Uterus (tissue), 4 donors: ENCODE measurements at places on chromosomes 13 and 19. TPM values are rescaled to one million over a fixed set of nuclear protein-coding genes. Genes with fewer than 3 reads are reported as not detected.

DNA sequence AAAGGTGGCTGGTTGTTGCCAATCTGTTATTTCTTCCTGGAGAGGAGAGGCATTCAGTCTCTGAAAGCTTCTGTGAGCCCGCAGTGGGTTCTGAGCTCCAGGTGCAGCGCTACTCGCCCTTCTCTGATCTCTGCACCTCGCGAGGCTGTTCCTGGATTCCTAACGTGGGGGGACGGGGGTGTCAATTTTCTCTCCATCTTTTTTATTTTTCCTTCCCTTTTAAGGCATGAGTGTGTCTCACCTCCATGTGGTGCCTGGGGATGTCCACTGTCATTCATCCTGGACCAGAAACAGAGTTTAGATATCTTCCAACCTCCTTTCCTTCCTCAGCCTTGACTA, 626 bp downstream of the ZNF233 start:
- no peaks in the 10 kb centered on the region for H3K4me1 ChIP-seq
- H3K4me3 ChIP-seq: no peak overlapping the region
- no peak for DNase-seq
- H3K27ac ChIP-seq: no peak overlapping the region
- no peaks in the 10 kb centered on the region for H3K36me3 ChIP-seq
- H3K27me3 ChIP-seq: no peaks in the 10 kb centered on the region

- no peak overlapping the region for H3K27ac ChIP-seq
- no peak overlapping the region for H3K4me3 ChIP-seq
Observed at GRCh38 chr13:70034286-70034685, 73.3 kb upstream of the ATXN8OS start.

- H3K36me3 ChIP-seq: no peaks in the 10 kb centered on the region
- DNase-seq: no peak
- no peak overlapping the region for H3K4me3 ChIP-seq
- H3K27ac ChIP-seq: no peak overlapping the region
- H3K4me1 ChIP-seq: no peaks in the 10 kb centered on the region
Observed at GRCh38 chr13:41326661-41327060, 15.6 kb downstream of the NAA16 start.

GRCh38 chr19:57436417-57436816, 1.3 kb downstream of the ZNF749 start:
- peaks cover 5% of the 10 kb centered on the region for H3K4me1 ChIP-seq
- no peaks in the 10 kb centered on the region for H3K36me3 ChIP-seq
- H3K27me3 ChIP-seq: no peaks in the 10 kb centered on the region
- peak overlapping the region; percentile 83 for H3K4me3 ChIP-seq

DNA sequence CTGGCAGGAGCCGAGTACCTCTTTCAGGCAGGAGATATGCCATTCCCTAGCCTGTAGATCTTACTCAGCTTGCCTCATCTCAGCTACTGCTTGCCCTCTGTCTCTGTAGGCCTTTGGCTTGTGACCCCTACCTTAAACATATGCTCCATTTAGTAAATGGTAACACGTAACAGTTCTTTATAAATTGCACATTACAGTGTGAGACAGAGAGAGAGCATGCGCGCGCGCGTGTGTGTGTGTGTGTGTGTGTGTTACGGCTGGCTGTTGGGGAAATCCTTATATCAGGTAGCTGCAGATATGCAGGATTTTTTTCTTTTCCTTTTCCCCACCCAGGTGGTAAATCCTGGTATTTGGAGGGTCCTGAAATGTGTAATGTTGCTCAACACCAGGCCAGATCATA, 4.2 kb downstream of the SPINT2 start:
- H3K36me3 ChIP-seq: no peaks in the 10 kb centered on the region
- H3K4me1 ChIP-seq: no peaks in the 10 kb centered on the region
- no peaks in the 10 kb centered on the region for H3K27me3 ChIP-seq

DNA sequence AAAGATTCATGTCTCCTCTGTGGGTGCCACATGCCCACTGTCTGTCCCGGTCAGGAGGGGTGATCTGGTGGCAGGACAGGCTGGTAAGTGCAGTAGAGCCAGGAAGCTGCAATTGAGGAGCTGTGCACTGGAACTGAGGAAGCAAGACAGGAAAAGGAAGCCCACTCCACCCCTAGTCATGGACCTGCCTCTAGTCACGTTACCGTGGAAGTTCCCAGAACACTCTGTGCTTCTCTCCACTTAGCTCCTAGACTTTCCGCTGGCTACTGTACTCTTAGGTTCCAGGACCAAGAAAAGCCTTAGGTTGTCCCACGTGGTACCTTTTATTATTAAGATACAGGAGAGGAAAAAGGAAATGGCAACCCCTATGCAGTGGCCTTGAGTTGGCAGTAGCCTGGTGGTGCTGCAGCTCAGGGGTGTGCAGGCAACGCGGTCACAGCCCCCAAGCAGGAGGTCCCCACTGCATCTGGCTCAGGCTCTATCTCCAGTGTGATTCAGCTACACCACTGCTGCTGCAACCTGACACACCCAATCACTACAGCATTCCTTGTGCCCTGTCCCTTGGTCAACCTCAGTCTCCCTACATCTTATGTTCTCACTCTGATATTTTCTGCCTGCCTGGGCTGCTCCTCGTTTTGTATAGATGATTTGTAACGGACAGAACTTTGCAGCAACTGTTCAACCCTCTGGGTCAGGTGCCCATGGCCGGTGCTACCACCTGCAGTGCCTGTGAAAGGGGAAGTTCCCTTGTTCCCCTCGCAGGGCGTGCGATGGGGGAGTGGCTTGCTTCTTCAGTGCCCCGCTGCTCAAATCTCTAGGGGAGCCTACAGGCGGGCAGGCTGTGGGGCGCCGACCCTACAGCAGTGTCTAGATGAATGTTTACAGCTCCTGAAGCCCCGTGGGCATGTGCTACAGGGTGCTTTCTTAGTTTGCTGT, 24.4 kb upstream of the GPR12 start:
- no peaks in the 10 kb centered on the region for H3K27me3 ChIP-seq
- no peaks in the 10 kb centered on the region for H3K4me1 ChIP-seq
- H3K27ac ChIP-seq: no peak overlapping the region
- no peak for DNase-seq

The SIGLEC11 gene
- not detected for total RNA-seq

GRCh38 chr19:42191330-42191729, 26.1 kb downstream of the DEDD2 start:
- no peaks in the 10 kb centered on the region for H3K4me1 ChIP-seq
- H3K36me3 ChIP-seq: no peaks in the 10 kb centered on the region
- no peaks in the 10 kb centered on the region for H3K27me3 ChIP-seq
- H3K27ac ChIP-seq: no peak overlapping the region
- DNase-seq: no peak

DNA sequence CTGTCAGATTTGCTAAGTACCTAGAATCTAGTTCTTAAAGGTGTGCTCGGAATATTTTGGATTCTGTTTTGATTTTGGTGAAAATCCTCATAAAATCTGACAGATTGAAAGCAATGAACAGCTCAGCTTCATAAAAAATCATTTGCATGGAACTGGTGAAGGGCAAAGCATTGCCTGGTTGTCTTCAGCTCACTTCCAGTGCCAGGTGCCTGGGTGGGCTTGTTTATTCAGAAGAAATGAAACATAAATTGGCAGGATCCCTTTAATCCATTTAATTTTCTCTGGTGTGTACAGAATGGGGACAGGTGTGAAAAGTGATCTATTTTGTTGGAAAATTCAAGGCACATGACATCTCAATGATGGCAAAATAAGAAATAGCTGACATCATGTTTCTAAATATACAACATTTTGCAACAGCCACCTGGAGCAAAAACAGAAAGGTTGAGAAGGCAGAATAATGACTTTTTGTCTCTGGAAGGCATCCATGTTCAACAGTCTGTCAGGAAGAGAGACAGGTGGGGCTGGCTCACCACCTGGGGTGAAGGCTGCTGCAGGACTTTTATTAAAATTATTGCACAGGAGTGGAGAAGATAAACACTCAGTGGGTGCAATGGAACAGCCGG, 52.2 kb downstream of the RFC3 start:
- no peak overlapping the region for H3K4me3 ChIP-seq
- H3K36me3 ChIP-seq: no peaks in the 10 kb centered on the region
- no peaks in the 10 kb centered on the region for H3K4me1 ChIP-seq
- H3K27me3 ChIP-seq: no peaks in the 10 kb centered on the region
- H3K27ac ChIP-seq: no peak overlapping the region
- no peak for DNase-seq

- H3K4me3 ChIP-seq: no peak overlapping the region
- H3K27ac ChIP-seq: no peak overlapping the region
- no peak for DNase-seq
- H3K4me1 ChIP-seq: no peaks in the 10 kb centered on the region
- no peaks in the 10 kb centered on the region for H3K36me3 ChIP-seq
Observed at GRCh38 chr13:87792878-87793277, 121.7 kb downstream of the SLITRK5 start.

The UBE2L5 gene
- total RNA-seq: not detected

- H3K27me3 ChIP-seq: no peaks in the 10 kb centered on the region
- DNase-seq: no peak
- H3K36me3 ChIP-seq: no peaks in the 10 kb centered on the region
- H3K27ac ChIP-seq: no peak overlapping the region
Observed at GRCh38 chr19:5165697-5166019, 175.0 kb downstream of the PTPRS start.

DNA sequence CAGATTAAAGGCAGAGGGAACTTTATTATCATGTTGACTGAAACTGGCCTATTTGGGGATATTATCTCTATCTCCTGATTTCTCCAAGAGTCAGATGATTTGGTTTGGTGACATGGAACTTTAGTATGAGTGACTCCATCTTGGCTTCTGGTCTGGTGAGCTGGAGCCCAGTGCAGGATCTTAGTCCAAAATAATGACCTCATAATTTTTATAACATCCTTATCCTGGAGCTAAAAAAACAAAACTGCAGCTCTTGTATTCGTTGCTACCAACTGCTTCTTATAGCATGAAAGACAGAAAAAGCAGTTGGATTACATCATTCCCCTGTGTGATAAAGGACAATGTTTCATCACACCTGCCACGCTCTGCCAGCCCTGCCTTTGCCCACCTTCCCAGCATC, 39.3 kb upstream of the RNF17 start:
- no peak for DNase-seq
- no peaks in the 10 kb centered on the region for H3K36me3 ChIP-seq
- no peaks in the 10 kb centered on the region for H3K27me3 ChIP-seq
- H3K27ac ChIP-seq: no peak overlapping the region

GRCh38 chr13:35164324-35164932, 222.4 kb downstream of the NBEA start:
- H3K27me3 ChIP-seq: no peaks in the 10 kb centered on the region
- H3K4me3 ChIP-seq: no peak overlapping the region
- no peaks in the 10 kb centered on the region for H3K36me3 ChIP-seq
- DNase-seq: no peak

- DNase-seq: no peak
- no peaks in the 10 kb centered on the region for H3K36me3 ChIP-seq
- H3K27ac ChIP-seq: no peak overlapping the region
- no peaks in the 10 kb centered on the region for H3K4me1 ChIP-seq
- H3K27me3 ChIP-seq: no peaks in the 10 kb centered on the region
Observed at GRCh38 chr19:19655641-19656343, 7.7 kb downstream of the ATP13A1 start.

DNA sequence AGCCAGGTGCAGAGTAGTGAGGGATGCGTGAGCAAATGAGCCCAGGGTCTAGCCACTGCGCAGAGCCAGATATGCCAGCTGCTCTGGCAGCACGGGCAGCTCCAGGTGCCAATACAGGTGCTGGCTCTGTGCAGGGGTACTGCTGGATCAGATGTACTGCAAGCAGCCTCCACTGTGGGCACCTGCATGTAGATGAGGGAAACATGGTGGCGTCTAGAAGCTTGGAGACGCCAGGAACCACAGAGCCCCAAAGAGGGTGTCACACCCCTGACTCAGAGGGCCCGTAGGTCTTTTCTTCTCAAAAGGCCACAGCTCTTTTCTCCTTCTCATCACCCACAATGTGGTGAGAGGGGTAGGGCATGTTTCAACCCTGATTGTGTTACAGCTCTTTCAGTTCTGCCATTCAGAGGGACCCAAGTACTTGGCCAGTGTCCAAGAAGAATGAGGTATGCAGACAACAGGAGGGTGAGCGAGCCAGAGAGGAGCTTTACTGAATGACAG, 244.4 kb upstream of the SLITRK1 start:
- DNase-seq: no peak
- no peak overlapping the region for H3K4me3 ChIP-seq
- no peaks in the 10 kb centered on the region for H3K36me3 ChIP-seq
- H3K27me3 ChIP-seq: no peaks in the 10 kb centered on the region
- H3K27ac ChIP-seq: no peak overlapping the region

The VAV1 gene
- 0.29 TPM for total RNA-seq

DNA sequence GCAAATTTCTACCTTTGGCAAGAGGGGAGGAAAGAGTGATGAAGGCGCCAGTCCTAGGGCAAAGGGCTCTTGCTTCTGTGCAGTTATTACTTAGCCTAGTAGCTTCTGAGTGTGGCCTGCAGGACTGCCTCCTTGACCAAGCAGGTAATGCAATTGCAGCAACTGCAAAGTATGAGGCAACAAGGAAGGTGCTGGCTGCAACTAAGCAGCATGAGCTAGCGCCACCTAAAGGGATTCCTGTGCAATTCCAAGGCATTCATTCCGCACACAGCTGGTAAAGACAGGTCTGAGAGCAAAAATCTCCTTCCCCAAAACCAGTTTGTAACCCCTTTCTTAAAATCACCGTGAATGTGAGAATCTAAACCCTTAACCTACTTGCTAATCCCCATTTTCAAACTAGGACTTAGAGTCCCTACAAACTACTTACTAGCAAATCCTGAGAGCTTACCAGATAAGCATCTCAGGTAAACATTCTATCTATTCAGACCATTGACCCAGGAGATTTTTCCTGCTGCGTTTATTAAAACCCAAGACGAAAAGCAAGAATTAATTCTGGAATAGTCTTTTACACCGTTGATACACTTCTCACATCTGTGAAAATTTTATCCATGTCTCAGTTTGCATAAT, 62.9 kb downstream of the DCT start:
- no peak for DNase-seq
- H3K4me1 ChIP-seq: no peaks in the 10 kb centered on the region
- H3K36me3 ChIP-seq: no peaks in the 10 kb centered on the region
- H3K27ac ChIP-seq: no peak overlapping the region

- H3K27me3 ChIP-seq: no peaks in the 10 kb centered on the region
- no peaks in the 10 kb centered on the region for H3K4me1 ChIP-seq
- no peak overlapping the region for H3K27ac ChIP-seq
- no peak overlapping the region for H3K4me3 ChIP-seq
Observed at GRCh38 chr13:81283062-81283461, 942.1 kb upstream of the SPRY2 start.

The CD70 gene
- 1.2 TPM for total RNA-seq

DNA sequence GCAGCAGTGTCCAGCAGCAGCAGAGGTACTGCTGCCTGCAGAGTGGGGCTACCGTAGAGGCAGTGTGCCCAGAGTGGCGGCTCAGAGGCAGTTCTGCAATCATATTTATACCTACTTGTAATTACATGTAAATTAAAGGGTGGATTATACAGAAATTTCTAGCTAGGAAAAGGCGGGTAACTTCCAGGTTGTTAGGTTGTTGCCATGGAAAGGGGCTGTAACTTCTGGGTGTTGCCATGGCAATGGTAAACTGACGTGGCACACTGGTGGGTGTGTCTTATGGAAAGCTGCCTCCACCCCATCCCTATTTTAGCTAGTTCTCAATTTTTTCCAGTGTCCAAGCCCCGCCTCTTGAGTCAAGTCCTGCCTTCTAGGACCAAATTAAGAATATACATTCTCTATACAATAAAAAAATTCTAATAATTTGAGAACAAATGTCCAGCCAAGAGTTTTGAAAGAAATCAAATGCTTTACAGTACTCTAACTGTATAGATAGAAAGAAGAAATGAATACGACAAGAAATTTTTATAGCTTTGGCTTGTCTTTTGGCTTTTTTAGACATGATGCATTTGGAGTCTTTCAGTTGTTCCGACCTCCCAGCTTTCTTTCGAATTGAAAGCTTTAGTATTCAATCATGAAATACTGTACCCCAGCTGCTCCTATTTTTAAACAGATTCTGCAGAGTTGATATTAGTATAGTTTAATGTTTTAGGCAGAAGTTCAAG, 816.6 kb downstream of the DIAPH3 start:
- H3K36me3 ChIP-seq: no peaks in the 10 kb centered on the region
- H3K27me3 ChIP-seq: no peaks in the 10 kb centered on the region
- no peak for DNase-seq
- no peak overlapping the region for H3K27ac ChIP-seq
